ENCODE measurements at places on chromosomes 7 and 10.
A peak's percentile ranks its signal among the peaks of the same experiment; 100 is the strongest.

DNA sequence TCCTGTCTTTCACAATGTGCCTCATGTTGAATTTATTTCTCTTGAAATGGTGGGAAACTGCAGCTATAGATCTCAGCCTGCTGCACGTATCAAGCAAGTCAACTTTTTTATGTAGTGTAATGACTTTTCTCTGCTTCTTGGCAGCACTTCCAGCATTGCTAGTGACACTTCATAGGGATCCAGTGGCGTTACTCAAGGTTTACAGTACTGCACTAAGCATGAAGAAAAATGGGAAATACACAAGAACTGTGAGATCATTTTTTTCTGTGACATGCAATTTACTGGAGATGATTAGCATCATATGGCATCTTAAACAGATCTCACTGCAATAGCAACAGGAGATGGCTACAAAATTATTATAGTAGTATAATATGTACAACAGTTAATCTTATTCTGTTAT, 90.9 kb downstream of the POLR1F start:
- no peak for DNase-seq

- DNase-seq, result no peak
Measured at GRCh38 chr10:63324495-63324854, 141.3 kb downstream of the JMJD1C start.

DNA sequence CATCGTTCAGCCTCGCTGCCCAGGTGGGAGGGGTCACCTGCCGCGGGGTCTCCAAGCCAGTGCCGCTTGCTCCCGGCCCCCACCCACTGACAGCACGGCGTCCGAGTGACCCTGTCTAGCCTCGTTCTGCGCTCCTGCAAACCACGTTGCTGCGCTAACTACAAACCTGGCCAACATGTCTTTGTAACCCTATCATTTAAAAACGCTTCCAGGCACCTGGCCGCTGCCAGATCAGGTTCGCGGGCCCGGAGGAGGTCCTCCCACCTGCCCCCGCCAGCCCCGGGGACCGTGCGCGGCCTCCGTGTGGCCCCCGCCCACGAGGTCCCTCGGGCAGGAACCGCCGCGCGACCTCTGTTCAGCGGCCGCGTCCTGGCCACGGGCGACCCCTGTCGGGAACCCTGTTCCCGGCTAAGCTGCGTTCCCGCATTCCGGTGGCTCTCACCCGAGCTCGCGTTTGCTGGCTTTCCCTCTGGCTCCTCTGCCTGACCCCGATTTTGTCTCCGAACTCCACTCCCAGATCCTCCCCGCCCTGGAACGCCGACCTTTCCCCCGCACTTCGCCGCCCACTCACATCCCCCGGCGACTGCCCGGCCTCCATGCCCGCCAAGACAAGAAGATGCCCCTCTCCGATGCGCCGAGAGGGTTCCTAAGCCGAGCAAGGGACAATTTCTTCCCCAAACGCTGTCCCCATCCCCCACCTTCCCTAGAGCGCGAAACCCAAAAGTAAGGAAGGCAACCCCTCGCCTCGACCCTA, 2.4 kb downstream of the SFMBT2 start:
- DNase-seq, result peak; percentile 90

- no peak for DNase-seq
Measured at GRCh38 chr10:75367021-75367487, 34.5 kb downstream of the ZNF503 start.

GRCh38 chr7:6205971-6206660, 66.3 kb downstream of the CYTH3 start:
- DNase-seq, result no peak

- no peak for DNase-seq
Measured at GRCh38 chr10:89051593-89051992, 61.0 kb downstream of the FAS start.

- no peak for DNase-seq
Measured at GRCh38 chr7:114225784-114226183, 188.8 kb upstream of the FOXP2 start.

All from head of caudate nucleus (tissue), 42 donors.